ENCODE measurements at places on chromosomes 16 and 17.

- no peak for DNase-seq
Measured at GRCh38 chr16:15639061-15639568, 3.8 kb downstream of the MARF1 start.

GRCh38 chr17:45132572-45133463 lies 503 bp upstream of the PLCD3 start:
- no peak for DNase-seq

DNA sequence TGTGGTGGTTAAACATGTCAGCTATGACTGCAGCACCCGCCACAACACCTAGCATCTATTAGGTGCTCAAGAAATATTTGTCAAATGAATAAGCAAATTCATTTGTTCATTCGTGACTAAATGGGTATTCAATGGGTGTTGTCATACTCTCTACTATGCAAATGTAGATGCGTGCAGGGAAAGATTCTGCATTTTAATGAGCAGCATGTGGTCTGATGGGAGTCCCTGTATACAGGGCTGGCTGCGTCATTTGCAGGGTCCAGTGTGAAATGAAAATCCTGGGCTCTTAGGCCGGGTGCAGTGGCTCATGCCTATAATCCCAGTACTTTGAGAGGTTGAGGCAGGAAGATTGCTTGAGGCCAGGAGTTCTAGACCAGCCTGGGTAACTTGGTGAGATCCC lies 97.5 kb downstream of the CACNG3 start:
- no peak for DNase-seq

- no peak for DNase-seq
Measured at GRCh38 chr17:77753691-77754245, 204.7 kb upstream of the TNRC6C start.

- no peak for DNase-seq
Measured at GRCh38 chr16:56617212-56618085, 8.1 kb upstream of the MT1E start.

GRCh38 chr17:41529491-41529915 lies 1.4 kb upstream of the KRT19 start:
- DNase-seq: no peak

- DNase-seq: no peak
Measured at GRCh38 chr16:68374246-68374805, 63.5 kb downstream of the PRMT7 start.

DNA sequence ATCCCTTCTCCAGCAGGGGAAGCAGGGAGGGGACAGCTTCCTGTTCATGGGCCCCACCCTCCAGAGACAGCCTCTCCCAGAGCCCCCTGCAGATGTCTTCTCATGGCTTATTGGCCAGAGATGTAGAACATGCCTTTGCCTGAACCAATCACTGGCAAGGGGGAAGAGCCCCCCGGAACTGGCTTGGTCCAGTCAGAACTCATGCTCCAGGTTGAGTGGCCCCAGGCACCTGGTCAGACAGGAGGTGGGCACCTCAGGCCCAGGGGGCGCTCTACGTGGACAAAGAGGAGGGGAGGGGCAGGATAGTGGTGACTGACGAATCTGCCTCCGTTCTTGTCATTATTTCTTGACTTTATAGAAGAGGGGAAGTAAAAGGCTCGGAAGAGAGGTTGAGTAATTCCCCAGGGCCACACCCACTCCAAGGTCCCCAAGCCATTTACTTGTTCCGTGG lies 23.6 kb downstream of the RAB11FIP4 start:
- no peak for DNase-seq

DNA sequence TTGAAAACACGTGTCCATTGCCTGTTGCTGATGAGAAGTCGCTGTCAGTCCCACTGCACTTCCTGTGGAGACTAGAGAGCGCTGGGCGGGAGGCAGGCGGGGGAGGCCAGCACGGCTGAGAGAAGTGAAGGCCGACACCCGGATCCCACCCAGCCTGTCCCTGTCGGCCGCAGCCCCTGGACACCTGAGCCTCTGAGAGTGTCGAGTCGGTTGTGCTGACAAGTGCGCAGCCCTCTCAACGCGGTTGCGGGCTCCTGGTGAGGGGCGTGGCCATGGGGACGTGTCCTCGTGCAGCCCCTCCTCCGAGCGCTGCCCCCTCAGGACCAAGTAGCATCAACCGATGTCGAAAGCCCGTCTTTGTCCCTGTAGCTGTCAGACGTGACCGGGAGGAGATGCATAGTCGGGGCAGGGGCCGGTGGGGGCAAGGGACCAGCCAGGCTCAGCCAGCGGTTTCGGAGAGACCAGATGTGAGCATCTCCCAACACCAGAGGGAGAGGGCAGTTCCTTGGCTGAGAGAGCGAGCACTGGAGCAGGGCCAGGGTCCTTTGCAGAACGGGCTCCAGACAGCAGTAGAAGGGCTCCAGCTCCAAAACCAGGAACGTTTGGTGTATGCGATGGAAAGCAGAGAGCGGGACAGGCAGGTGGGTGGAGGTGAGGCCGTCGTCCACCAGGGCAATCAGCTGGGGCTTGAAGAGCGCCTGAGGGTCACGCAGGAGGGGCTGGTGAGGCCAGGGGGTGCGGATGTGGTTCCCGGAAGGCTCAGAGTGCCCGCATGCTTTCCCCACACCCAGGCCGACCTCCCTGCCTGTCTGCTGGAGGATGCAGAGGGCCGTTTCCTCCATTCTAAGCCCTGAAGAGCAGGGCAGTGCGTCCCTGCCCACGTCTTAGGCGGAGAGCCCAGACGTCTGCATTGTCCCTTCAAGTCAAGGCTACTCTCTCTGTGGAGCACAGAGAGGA lies 43.3 kb upstream of the CHMP6 start:
- no peak for DNase-seq
